Urinary bladder (tissue), 4 donors: ENCODE measurements at places on chromosomes 5 and 9. TPM values are rescaled to one million over a fixed set of nuclear protein-coding genes. Genes with fewer than 3 reads are reported as not detected.

NUTM2F gene
- polyA plus RNA-seq: not detected

IL7R gene
- polyA plus RNA-seq: 6.7 TPM

PCDHGB4 gene
- 2.4 TPM for polyA plus RNA-seq

TXNDC8 gene
- not detected for polyA plus RNA-seq

MARVELD2 gene
- polyA plus RNA-seq: 1.4 TPM

FOXE1 gene
- not detected for polyA plus RNA-seq

TPM2 gene
- 7,869 TPM for polyA plus RNA-seq

MAML1 gene
- 19.8 TPM for polyA plus RNA-seq

INVS gene
- 7.4 TPM for polyA plus RNA-seq

AJM1 gene
- 6.9 TPM for polyA plus RNA-seq

CAMSAP1 gene
- polyA plus RNA-seq: 14.9 TPM

PRLR gene
- polyA plus RNA-seq: 0.98 TPM

NEUROG1 gene
- not detected for polyA plus RNA-seq

BTNL3 gene
- 0.04 TPM for polyA plus RNA-seq

ISCA1 gene
- polyA plus RNA-seq: 40.9 TPM

IL13 gene
- not detected for polyA plus RNA-seq

LMX1B gene
- polyA plus RNA-seq: 0.04 TPM

EGR1 gene
- polyA plus RNA-seq: 438 TPM

GAS1 gene
- polyA plus RNA-seq: 46.3 TPM
